Astrocyte (in vitro differentiated cells and primary cell): ENCODE measurements at places on chromosomes 5 and 9. TPM values are rescaled to one million over a fixed set of nuclear protein-coding genes. Genes with fewer than 3 reads are reported as not detected.

DNA sequence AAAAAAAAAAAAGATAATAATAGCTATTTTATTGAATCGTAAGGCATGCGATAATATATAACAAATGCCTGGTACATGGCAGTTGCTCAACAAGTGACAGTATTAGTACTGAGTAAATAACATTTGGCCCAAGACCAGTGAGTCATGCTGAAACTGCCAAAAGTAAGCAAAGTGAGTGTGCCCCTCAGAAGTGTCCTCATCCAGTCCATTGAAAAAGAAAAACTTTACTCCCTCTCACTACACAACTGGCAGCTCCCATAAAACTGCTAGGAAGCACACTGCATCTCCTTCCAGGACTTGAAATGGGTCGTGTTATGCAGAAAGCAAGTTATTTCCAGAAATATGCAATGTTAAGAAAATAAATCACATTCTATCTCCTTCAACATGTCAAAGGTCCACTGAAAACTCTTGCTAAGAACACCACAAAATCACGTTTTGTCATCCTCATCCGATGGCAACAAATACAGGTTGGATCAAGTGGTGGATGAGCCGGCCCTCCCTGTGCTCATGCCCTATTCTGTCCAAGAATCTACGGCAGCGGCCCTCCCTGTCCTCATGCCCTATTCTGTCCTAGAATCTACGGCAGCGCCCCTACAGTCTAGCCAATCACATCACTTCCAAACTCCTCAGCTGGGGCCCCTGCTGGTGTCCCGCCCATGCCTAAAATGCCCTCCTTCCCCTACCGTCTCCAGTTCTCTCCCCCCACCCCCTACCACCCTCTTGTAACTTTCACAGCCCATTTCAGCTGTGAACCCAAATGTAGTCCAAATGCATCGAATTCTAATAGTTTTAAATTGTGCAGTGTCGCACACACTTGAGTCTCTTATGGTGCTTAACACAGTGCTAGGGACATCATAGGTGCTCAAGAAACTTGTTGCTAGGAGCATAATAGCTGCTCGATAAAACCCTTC lies 12.5 kb downstream of the PTCH1 start:
- no peak for DNase-seq

GRCh38 chr9:89137542-89138462 lies 40.8 kb downstream of the SHC3 start:
- DNase-seq: peak; percentile 95

DNA sequence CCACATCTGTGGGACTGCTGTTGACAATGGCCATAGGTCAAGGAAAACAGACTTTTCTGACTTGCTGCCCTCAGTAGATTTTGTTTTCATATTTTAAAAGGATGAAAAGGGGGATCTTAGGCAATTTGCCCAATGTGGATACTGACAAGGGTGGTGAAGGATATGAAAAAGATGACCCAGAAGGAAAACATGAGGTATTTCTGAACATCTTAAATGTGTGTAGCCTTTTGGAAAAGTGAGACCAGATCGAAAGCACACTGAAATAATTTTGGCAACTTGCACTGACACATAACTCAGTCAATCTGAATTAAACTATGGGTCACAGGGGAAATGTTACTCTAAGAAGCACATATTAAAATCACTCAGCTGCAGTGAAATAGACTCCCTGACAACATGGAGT lies 1793.0 kb upstream of the ACO1 start:
- DNase-seq: no peak

DNA sequence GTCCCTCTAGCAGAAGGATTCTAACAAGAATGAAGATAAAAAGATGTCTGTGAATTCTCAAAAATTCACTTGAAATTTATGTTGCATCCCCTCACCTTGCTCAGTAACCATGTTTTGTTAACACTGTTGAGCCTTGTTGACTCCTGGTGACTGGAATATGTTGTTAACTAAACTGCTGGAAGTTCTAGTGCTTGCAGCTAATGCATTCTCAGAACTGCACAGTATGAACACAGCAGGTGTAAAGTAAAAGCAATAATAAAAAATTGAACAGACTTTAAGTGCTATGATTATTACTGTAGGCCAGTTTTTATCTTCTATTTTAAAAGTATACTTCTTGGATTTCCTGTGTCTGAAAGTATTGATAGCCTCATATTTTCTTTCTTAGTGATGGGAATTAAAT lies 388.7 kb upstream of the PTPRD start:
- no peak for DNase-seq

- no peak for DNase-seq
These were observed 103.4 kb downstream of the PHF2 start for GRCh38 chr9:93679536-93680442.

DNA sequence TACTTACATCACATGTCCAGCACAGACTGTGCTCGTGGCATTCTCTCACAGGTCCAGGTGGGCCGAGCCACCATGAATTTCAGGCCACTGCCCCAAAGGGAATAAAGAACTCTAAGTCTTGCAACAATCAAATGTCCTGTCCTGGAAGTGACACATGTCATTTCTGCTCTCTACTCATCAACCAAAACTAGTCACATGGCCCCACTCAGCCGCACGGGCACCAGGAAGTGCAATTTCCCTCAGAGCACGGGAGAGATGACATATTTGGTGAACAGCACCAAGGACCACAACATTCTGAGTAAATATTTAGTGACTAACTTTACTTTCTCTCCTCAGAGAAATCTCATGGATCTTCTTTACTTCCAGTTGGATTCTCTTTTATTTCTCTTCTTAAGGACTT lies 131.1 kb upstream of the TUT7 start:
- no peak for DNase-seq

DNA sequence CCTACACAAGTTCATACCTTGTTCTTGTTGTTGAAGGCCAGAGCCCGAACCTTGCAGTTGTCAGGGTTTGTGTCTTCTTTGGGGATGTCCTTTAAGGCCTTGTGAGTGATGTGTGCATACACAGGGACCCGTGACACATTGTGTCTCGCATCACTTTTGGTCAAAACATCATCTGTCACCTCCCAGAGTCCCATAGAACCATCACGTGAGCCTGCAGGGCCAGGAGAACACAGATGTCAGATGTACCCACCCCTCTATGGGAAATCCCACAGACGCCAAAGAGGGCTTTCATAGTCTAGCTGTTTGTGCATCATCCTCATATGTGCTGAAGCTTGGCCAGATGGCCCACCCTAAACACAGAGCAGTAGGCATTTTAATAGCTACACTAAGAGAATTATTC lies 28.2 kb downstream of the DCAF12 start:
- no peak for DNase-seq

- DNase-seq: no peak
These were observed 671.4 kb downstream of the NR2F1-AS1 start for GRCh38 chr5:92909602-92909962.

- peak; percentile 12 for DNase-seq
These were observed 243.0 kb downstream of the CDH10 start for GRCh38 chr5:24401773-24402172.

GRCh38 chr5:168860081-168860480 lies 280.9 kb upstream of the PANK3 start:
- DNase-seq: no peak

GRCh38 chr9:111873901-111874300 lies 22.7 kb upstream of the UGCG start:
- DNase-seq: no peak

DNA sequence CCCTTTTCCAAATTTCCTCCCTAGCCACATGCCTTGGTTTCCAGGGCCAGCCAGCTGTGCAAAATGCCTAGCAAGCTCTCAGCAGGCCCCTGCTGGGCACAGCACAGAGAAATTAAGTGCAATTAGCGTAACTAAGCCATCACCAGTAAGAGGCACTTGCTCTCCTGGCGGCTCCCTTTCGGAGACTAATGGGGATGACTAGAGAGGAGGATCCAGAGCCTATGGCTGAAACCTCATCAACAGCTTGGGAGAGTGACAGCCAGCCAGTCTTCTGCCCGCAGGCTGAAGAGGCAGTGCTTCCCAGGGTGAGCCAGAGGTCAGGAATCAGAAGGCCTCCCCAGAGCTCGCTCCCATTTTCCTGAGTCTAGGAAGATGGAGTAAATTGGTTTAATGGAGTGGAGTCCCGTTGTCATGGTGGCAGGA lies 108.4 kb downstream of the KCNIP1 start:
- no peak for DNase-seq

DNA sequence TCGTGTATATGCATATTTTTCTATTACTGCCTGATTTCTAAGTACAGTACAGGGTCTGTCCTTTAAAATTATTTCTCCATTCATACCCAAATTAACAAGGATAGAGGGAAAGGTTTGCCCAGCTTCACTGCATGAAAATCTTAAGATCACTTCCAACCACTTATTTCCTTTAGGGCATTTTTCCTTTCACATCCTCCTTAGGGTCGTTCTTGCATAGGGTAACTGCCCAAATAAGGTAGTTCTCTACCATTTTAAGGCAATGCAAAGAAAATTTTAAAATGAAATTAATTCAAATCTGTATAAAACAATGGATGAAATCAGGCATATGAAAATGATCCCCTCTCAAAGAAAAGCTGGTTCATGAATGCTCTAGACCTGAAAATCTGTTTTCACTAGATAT lies 4.1 kb upstream of the CDC20B start:
- DNase-seq: no peak

Gene WDR70
- 31.3 and 34.7 TPM in 2 replicates for total RNA-seq

Gene CARD6
- total RNA-seq: 0.96 and 1.0 TPM in 2 replicates

Gene MEGF9
- 12.1 and 17.7 TPM in 2 replicates for total RNA-seq

Gene SPINK6
- total RNA-seq: not detected in 2 replicates

Gene WDR36
- 30.8 and 33.4 TPM in 2 replicates for total RNA-seq

Gene FAM151B
- total RNA-seq: 2.9 and 4.4 TPM in 2 replicates

Gene ZNF608
- 57.3 and 61.5 TPM in 2 replicates for total RNA-seq
